NCI-H146 (cell line): ENCODE measurements at places on chromosomes 13 and 19.
A peak's percentile ranks its signal among the peaks of the same experiment; 100 is the strongest.

DNA sequence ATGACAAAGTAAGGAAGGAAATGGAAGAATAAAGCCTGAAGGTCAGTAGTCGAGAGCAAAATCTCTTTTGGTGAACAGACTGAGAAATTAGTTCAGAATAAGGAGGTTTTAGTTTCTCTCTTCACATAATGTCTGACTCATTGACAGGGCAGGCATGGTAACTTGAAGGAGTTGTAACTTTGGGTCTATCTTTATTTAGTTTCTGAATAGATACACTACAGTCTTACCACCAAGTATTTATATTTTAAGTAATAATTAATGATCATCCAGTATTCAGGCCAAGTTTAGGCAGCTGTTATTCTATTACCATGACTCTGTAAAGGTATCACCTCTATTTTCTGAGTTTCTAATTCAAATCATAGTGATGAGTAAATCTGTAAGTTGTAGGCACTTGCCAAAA is 219.9 kb downstream of the SPRY2 start:
- DNase-seq, result no peak

DNA sequence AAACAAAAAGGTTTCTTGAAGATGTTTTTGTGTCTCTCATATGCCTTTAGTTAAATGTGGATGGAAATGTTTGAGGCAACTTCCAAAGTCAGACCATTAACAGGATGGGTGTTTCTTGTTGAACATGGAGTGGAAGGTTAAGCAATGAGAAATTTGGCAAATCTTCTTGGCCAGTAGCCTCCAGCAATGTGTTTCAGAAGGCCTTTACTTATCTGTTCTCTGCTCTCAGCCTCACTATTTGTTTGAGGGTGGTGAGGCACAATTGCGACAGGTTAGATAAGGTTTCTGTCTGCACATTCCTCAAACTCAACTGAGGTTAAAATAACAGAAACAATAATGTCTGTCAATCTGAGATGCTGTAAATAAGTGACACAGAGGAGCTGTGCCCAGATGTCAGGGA is 1019.0 kb downstream of the DIAPH3 start:
- no peak for DNase-seq

- DNase-seq, result peak; percentile 97
These were observed 18.5 kb downstream of the LMTK3 start for GRCh38 chr19:48492925-48493717.

- no peak for DNase-seq
These were observed 3.8 kb downstream of the GADD45GIP1 start for GRCh38 chr19:12953138-12953798.

- DNase-seq, result no peak
These were observed 791 bp downstream of the PRKD2 start for GRCh38 chr19:46715975-46716671.
